T-helper 1 cell (primary cell): ENCODE measurements at places on chromosomes 2 and 18.

GRCh38 chr2:20737505-20737904 is 70.6 kb downstream of the GDF7 start:
- DNase-seq, result no peak

DNA sequence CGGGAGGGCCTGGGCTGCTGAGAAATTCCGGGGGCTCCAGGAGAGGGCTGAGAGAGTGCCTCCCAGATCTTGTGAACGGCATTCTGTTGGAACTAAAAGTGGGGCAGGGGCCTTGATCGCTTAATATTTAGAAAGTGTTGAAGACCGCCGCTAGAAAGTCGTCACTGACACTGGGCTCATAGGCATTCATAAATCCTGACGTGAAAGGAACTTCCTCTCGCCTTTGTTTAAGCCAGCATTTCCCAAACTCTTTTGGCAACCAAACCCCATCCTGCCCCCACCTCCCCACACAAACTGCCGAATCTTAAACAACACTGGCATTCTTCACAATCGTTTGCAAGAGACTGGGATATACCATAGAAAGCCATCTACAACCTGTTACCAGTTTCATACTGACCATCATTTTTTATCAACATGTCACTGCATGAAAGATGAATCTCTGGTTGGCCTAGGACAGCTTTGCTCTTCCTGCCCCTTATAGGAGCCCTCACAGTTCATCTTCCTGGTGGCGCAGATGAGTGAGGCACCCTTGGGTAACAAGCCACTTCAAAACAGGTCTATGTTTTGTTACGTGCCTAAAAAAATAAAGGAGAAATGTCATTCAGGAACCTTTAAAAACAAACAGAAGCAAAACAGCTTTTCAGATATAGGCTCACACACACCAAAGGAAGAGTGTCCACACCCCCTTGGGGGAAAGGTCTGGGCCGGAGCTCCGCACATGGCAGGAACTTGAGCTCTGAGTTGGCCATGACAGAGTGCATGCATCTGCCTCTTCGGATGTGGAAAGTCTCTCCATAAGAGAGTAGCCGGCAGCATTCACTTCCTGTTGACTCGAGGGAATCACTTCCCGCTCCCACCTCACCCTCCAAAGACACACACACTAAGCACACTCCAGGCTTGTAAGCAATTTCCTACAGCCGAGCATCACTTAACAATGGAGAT is 13.0 kb downstream of the MTERF4 start:
- no peak for DNase-seq

DNA sequence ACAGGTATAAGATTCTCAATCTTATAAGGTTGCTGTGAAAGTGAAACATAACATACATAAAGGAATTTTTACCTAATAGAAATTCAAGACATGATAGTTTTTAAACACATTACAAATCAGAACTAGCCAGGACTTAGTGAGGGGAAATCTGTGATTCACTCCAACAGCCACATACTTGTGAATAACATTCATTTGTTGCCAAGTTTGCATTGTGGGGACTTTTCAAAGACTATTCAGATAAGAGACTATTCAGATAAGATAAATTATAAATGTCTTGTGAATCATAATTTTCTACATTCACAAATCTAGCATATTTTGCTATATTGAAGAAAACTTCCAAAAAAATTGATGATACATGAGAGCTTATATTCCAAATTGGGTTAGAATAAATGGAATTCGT is 345.3 kb upstream of the CDH20 start:
- DNase-seq, result no peak

GRCh38 chr2:174332217-174332963 is 2.4 kb upstream of the SP9 start:
- no peak for DNase-seq

DNA sequence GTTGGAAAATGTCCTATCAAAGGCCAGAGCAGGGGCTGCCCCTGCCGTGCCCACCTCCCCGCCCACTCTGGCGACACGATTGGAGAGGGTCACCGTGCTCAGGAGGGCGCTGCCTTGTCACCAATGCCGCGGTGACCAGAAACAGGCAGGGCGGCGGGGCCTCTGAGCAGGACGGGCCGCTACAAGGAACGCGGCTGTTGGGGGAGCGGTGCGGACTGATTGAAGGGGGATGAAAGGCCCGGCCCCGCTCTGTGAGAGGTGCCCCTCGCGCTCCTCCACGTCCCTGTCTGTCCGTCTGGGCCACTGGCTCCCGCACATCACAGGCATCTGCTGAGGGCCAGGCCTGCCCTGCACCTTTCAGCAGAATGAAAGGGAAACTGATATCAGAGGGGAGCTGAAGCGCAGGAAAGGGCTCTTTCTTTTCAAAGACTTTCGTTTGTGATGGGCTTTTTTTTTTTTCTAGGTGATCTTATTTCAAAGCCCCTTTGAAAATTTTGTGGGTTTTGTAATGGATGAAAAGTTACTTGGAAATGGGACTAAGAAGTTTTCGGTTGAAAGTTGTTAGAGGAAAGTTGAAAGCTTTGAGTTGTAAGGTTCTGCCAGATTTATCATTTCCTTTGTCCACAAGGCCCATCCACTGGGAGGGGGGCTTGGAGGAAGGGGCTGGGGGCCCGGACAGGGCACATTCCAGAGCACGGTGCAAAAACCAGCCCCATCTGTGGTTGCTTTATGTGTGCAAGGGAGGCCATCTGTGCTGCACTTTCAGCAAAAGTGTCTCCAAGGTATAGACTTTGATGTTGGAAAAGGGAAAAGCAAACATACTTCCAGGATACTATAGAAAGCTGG is 244.2 kb downstream of the KLHL29 start:
- DNase-seq, result no peak

DNA sequence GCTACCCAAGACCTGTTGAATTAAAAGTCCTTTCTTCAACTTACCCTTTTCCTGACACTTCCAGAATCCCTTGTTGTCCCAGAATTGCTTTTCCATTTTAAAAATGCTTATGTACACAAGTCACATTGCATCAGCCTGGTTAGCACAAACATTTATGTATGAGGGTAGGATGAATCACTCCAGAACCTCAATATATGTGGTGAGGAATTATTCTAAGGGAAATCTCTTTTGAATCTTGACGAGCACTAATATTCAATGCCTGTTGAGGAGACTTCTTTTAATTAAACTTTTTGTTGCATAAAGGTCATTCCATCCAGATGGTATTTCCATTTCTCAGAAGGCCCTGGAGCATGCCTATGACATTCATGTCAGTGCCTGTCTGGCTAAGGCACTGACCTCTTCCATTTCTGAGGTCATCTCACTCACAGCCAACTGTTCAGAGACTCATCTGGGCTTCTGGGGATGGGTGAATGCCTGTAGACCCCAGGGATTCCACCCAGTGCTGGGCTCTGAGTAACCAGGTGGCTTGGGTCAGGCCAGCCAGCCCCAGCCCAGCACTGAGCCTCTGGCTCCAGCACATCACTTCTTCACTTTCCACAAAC is 28.2 kb downstream of the ACMSD start:
- DNase-seq, result no peak

DNA sequence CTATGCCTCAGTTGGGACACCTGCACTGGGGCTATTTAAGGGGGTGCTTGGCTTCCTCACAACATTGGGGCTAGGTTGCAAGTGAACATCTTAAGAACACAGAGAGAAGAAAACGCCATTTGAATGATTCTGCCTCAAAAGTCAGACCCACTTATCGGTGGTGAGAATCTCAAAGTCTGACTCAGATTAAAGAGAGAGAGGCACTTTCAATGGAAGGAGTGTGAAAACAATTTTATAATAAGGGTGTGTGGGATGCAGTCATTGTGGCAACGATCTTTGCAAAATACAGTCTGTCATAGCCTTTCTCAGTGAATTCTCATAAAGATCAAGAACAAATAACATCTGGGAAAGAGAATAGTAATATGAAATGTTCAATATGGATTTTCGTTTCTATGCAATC is 41.8 kb downstream of the CCDC102B start:
- no peak for DNase-seq

GRCh38 chr2:38200598-38200997 is 124.6 kb upstream of the CYP1B1 start:
- no peak for DNase-seq

DNA sequence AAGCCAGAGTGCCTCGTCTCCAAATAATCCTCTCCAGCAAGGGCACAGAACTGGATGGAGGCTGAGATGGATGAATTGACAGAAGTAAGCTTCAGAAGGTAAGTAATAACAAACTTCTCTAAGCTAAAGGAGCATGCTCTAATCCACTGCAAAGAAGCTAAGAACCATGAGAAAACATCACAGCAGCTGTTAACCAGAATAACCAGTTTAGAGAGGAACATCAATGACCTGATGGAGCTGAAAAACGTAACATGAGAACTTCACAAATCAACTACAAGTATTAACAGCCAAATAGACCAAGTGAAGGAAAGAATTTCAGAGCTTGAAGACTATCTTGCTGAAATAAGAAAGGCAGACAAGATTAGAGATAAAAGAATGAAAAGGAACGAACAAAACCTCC is 32.3 kb downstream of the WDPCP start:
- no peak for DNase-seq

GRCh38 chr18:70127359-70127758 is 78.1 kb downstream of the RTTN start:
- DNase-seq, result no peak

DNA sequence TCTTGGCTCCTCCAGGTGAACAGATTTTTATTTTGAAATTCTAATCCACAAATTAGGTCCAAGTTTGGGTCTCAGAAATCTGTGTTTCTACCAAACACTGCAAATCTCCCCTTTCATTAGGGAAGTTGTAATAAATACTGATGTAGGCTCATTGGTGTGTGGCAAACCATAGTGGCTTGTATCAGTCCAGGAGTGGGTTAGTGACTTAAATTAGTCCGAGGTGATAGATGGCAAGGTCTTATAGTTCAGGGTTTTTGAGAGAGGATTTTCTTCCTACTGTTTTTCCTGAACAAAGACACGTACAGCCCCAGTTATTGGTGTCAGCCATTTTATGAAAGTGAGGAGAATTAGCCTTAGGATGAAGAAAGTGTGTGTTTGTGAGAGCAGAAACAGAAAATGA is 74.6 kb downstream of the RPRM start:
- no peak for DNase-seq

- no peak for DNase-seq
Measured at GRCh38 chr2:56361844-56362243, 178.1 kb downstream of the CCDC85A start.

DNA sequence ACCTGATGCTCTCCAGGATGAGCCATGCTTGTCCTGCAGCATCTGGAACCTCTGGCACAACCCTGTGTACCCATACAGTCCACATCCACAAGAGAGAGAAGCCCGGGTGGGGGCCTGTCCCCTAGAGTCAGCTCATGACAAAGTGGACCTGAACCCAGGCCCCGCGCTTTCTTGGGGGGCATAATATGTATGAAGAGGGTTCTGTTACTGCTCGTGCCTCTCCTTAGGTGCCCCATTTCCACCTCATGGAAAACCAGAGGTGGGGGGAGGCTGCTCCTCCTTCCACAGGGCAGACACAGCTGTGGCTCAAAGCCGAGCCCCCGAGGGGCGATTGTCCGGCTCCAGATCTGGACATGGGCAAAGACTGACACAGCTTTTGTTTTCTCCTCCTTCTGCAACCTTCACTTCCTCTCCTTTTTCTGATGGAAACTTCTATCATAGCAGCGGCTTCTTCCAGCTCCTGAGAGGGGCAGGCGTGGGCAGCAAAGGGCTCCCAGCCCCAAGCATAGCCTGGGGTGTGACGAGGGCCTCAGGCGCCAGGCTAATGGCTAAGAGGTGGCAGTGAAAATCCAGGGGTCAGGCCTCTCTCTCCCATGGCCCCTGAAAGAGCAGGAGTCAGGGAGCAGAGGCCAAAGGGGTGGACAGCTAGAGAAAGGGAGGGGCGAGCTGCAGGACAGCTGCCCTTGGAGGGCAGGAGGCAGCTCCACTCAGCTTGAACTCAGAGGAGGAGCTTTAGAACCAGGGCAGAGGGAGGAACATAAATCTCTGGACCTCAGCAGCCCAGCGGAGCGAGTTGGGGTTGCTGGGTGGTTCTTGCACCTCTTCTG is 155.5 kb downstream of the ZFP36L2 start:
- DNase-seq, result no peak

GRCh38 chr2:85737481-85737880 is 16.3 kb upstream of the ATOH8 start:
- no peak for DNase-seq

DNA sequence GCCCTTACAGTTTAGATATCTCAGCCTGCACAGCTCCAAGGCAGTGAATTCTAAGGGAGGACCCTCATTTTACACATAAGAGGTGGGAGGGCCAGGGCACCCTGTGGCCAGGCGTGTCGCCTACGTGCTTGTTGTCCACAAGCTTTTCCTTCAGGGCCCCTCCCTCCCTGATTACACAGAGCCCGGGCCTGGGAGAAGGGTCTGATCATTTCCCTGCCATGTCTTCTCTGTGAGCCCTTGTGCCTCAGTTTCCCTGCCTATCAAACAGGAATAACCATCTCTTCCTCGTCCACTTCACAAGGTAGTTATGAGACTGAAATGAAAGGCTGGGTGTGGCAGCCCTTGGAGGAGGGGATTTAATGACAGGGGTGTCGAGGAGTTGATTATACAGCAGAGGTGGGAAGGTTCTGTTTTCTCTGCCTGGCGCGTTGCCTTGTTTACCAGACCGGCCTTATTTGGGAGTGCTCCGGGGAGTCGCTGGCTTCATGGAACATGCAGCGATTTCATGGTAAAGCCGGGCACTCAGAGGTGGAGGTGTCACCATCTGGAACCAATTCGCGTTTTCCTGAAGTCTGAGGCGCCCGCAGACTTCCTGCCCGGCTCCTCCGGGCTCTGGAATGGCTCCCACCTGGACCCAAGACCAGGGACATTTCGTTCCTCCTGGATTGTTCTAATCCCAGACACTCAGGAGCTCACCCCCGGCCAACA is 208.9 kb downstream of the KLHL29 start:
- no peak for DNase-seq

- DNase-seq, result no peak
Measured at GRCh38 chr2:159953136-159953823, 109.1 kb downstream of the PLA2R1 start.

DNA sequence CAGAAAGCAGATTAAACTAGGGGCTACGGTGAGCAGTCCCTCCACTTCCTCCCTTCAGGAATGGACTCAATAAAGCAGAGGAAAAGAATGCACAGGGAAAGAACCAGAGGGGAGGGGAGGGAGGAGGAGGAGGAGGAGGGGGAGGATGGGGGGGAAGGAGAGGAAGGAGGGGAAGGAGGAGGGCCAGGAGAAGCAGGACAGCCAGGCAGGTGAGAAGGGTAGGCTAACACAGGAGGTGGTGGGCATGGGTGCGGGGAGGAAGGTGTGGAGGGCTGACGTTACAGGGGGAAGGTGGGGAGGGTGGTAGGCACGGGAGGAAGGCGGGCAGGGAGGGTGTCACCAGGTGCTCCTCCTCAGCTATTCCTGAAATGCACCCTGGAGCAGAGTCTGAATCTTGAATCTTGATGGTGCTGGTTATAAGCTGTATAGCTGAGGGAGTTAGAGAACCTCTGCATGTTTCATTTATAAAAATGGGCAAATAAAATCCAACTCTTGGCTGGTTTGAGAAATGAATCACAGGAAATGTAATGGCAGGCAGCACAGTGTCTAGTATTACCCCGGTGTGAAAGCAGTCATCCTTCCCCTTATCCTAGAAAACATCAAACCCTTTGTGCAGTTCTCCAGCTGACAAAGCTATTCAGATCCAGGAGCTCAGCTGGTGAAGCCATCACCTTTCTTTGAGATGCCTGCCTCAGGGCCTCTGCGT is 3.4 kb downstream of the TMEM18 start:
- no peak for DNase-seq

- no peak for DNase-seq
Measured at GRCh38 chr18:3345885-3346284, 84.0 kb downstream of the MYL12B start.
